Activated CD4-positive, alpha-beta T cell treated with anti-CD3 and anti-CD28 coated beads, Interleukin-10, Interleukin-2, amounts not matched to agents 100 ng/mL and 50 ng/mL, durations not matched to agents 16 hours and 8 hours (primary cell): ENCODE measurements at places on chromosomes 13 and 19.
A peak's percentile ranks its signal among the peaks of the same experiment; 100 is the strongest.

DNA sequence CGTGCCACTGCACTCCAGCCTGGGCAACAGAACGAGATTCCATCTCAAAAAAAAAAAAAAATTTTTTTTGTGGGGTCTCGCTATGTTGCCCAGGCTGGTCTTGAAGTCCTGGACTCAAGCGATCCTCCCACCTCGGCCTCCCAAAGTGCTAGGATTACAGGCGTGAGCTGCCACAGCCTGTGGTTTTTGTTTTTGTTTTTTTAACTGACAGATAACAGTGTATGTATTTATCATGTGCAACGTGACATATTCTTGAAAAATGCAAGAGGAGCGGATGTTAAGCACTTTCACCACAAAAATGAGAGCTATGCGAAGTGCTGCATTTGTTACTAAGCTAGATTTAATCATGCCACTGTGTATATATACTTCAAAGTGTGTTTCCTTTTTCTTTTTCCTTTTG is 49.0 kb downstream of the ARHGEF18 start:
- DNase-seq, result no peak

GRCh38 chr19:19119325-19120237 is 18.7 kb downstream of the TMEM161A start:
- DNase-seq, result no peak

GRCh38 chr13:44423824-44424223 is 50.2 kb downstream of the SERP2 start:
- no peak for DNase-seq

DNA sequence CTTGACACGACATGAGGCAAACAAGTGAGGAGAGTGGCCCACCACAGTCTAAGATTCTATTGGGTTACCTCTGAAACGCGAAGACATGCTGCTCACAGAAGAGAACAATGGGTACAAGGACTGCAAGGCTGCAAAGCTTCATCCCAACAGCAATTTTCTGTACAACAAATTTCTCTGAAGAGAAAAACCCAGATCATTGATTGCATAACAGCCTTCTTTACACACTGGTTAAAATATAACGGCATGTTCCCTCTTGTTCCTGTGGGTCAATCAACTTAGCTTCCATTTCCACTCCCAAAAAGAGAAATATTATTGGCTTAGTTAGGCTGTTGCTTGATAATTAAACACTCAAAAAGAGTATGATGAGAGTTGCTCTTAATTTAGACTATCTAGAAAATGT is at the start of gene CPB2:
CPB2 (minus strand) TSS at position 166 of the 400 bp plus-strand sequence; CDS start at position 142, 24 bp downstream.
- DNase-seq, result no peak

- no peak for DNase-seq
Observed at GRCh38 chr19:29514525-29515232, 11.1 kb upstream of the VSTM2B start.

DNA sequence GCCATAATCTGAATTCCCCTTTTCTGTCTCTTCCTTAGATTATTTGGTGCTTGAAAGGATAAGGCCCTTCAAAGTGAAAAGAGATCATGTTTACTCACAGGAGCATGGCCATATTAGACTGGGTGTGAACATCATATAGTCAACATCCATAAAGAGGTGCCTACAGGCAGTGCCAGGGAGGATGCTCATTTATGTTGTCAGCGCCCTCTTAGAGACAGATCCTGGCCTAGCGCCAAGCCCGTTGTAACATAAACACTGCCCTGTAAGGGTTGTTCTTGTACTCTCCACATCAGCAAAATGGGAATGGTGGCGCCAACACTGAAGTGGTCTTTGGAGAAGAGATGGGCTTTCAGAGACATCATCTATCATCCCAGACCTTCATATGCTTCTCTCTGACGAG is 16.1 kb downstream of the PCDH8 start:
- DNase-seq, result no peak

DNA sequence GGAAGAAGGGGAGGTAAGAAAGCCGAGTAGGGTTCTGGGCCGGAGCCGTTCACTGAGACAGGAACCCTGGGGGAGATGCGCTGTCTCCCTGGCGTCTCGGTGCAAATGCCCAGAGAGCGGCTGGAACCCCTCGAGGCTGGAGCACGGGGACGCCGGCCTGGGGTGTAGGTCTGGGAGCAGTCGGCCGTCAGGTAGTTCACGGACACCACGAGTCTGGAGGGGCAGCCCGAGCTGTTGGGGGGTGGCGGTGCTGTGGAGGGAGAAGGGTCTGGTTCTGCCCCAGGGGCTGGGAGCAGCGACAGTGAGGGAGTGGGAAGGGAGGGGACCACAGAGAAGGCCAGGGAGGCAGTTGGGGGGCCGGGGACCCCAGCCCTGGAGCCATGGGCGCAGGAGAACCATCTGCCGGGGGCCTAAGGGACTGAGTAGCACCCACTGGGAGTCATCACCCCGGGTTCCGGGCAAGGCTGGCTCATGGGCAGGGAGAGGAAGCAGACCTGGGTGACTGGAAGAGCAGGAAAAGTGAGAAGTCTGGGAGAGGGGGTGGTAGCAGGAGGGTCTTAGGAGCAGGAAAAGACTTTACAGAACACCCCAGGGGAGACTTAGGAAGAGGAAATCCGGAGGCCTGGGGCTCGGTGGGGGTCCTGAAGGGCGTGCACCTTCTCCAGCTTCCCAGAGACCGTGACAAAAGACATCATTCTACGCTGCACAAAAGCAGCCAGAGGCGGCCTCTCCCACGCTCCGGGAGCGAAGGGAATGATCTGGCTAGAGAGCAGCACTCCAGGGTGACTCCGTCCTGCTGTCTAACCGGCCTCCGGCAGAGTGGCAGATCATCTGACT is 173.1 kb upstream of the SOX1 start:
- no peak for DNase-seq

DNA sequence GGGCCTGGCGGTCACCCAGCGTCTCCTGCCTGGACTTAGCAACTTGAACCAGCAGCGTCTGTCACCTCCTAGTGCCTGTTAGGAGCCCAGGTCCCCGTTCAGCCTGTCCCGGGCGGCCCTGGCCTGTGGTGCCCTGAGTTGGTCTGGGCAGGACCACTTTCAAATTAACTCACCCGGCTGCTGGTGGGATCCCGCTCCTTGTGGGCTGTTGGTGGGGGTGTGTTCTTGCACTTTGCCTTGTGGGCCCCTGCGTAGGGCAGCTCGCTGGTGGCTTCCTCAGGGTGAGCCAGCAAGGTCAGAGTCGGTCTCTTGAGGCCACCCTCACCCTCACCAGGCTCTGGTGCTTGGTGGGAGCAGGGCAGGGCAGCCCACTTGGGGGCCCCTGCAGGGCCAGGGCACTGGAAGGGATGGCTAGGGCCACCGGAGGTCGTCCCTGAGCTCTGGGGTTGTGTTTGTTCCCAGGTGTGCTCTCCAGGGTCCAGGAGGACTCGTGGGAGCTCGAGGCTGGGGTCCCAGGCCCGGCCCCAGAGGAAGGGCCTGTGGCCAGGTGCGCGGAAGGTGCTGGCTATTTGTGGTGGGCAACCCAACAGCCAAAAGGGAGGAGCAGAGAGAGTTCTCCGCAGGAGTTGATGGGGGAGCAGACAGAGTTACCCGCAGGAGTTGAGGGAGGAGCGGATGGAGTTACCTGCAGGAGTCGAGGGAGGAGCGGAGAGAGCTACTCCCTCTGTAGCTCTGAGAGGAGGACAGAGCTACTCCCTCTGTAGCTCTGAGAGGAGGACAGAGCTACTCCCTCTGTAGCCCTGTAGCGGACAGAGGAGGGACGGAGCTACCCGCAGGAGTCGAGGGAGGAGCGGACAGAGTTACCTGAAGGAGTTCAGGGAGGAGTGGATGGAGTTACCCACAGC is 16.9 kb downstream of the TFDP1 start:
- DNase-seq, result no peak

DNA sequence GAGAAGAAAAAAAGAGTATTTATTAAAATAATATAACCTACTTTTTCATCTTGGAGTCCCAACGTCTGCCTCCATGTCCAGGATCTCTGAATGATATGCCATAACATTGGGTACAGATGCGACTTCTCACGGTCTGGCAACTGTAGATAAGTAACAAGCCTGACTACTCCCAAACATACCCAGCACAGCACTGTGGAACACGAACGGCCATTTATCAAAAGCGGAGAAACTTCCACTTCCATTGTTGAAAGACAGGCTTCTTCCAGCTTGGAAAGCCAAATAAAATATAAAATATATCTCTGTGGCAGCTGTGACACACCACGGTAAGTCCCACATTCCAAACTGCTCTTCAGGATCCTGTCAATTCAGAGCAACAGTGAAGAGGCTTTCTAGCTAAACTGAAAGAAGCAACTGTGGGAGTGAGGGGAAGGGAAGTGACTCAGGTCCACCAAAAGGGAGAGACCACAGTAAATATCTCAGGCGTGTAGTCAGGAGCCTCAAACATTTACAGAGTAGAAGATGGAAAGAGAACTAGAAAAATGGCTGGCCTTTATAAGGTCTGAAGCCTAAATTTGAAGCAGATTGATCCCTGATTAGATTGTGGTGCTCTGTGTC is 331.7 kb downstream of the LIG4 start:
- no peak for DNase-seq

DNA sequence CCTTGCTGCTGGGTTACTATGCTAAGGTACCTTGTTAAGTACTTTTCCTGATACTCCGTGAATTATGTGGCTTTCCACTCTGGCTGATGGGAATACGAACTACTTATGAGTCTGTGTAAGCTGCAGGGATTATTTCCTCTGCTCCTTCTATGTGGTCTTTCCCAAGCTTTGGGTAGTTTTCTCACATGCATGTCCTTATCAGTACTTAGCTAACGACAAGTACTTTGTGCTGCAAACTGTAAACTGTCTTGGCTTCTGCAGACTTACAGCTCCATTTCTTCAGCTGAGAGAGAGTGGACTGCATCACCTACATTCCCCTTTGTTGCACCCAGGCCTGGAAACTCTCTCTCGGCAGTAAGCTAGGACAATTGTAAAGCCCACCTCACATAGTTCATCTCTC is 76.6 kb downstream of the FGF9 start:
- DNase-seq, result no peak

GRCh38 chr19:44643605-44644401 is at the start of gene PVR:
PVR (plus strand) TSS chr19:44643910; CDS start chr19:44644097, 187 bp downstream.
- peak; percentile 59 for DNase-seq

DNA sequence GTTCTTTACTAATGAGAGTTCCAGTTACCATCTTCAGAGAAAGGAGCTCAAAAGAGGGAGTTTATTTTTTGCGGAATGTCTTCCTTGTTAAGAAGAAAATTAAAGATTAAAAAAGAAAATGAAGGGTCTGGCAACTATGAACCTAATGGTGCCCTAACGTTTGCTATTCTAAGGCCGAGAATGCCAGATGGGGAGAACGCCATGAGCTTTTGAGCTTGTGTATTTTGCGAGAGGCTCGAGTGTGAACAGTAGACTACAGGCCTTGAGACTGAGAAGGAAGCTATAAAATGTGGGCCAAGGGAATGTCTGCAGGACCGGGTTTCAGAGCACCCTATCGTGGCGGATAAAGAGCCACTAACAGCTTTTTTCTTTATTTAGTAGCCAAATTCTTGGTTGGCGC is 6.7 kb downstream of the FGF14 start:
- no peak for DNase-seq

DNA sequence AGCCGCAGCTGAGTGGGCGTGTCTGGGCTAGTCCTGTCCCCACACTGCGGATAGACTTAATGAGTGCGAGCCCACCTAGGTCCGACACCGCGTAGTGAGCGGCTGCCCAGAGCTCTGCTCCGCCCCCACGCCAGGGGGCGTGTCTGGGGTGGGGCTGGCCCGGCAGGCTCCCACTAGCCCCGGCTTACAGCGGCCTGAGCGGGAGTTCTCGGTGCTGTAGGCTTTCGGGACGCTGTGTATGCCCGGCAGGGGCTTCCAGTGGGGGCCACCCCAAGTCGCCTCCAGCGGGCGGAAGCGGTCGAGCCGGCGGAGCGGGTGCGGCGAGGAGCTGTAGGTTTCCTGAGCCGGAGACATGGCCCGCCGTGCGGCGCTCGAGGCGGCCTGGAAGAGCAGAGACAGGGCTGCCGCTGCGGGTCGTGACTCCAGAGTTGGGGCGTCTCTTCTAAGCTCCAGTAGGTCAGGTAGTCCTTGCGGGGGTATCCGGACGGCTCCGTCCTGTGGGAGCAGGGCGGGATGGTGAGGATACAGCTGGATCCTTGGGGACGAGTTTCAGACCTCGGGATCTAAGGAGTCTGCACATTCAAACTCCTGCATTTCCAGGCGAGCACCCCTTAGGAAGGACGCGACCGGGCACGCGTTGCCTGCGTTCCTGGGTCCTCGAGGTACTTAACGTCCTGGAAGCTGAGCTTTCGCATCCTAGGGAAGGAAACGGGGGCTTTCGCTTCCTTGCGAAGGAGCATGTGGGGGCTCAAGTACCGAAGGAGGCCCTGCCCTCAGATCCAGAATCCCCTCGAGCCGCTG is 1.2 kb downstream of the CGB7 start:
- peak; percentile 42 for DNase-seq

DNA sequence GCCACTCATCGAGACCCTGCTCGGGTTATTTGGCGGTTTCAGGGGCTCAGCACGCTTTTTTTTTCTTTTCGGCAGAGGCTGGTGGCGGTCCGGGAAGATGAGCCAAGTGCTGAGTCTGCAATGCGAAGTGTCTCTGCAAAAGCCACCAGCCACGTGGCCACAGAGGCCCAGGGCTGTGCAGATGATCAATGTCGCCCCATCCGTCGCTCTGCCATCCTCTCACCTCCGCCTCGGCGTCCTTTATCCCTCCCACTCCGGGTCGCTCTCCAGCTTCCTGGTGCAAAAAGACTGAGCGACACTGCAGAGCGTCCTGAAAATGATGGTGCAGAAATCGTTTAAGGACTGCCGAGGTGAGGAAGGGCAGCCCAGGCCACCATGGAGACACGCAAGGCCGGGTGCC is 55.0 kb downstream of the TINCR start:
- no peak for DNase-seq

DNA sequence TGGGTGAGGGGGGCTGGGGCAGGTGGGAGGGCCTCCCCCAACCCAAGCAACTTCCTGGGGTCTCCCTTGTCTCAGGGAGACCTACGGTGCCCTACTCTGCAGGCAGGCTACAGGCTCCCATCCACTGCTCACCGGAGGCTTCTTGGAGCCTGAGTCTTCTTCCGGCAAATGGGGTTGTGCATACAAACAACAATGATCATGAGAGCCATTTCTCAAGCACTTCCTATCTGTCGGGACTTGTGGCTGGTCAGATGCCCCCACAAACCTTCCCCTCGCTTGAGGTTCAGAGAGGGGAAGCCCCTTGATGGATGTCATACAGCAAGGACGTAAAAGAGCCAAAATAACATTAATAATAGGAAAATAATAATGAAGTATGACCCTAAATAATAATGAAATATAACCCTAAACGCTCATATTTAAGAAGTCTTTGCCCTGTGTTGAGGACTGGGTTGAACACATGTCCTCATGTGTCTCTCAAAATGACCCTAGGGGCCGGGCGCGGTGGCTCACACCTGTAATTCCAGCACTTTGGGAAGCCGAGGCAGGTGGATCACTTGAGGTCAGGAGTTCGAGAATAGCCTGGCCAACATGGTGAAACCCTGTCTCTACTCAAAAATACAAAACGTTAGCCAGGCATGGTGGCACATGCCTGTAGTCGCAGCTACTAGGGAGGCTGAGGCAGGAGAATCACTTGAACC is 727 bp downstream of the CD37 start:
- peak; percentile 51 for DNase-seq

DNA sequence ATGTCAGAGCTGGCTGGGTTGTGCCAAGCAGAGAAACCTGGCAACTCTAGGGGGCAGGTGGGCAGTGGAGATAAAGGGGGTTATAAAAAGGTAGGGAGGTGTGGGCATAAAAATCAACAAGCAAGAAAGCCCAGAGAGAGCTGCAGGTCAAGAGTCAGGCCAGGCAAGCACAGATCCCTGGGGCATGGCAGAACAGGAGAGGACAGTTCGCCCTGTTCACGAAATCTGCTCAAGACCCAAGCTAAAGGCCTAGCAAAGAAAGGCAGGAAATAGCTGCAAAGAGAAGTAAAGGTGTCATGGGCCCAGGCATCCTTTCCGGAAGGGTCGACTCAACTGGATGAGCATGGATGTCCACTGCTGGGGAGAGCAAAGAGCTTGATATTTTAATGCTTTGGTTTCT is 3.4 kb downstream of the MBNL2 start:
- DNase-seq, result peak; percentile 25
